Stimulated activated memory B cell treated with anti-CD40 and anti-IgM and Interleukin-4, amounts not matched to agents 10 μg/mL and 1 μg/mL and 100 μg/mL, for 72 hours (primary cell): ENCODE measurements at places on chromosomes 6 and 20.

DNA sequence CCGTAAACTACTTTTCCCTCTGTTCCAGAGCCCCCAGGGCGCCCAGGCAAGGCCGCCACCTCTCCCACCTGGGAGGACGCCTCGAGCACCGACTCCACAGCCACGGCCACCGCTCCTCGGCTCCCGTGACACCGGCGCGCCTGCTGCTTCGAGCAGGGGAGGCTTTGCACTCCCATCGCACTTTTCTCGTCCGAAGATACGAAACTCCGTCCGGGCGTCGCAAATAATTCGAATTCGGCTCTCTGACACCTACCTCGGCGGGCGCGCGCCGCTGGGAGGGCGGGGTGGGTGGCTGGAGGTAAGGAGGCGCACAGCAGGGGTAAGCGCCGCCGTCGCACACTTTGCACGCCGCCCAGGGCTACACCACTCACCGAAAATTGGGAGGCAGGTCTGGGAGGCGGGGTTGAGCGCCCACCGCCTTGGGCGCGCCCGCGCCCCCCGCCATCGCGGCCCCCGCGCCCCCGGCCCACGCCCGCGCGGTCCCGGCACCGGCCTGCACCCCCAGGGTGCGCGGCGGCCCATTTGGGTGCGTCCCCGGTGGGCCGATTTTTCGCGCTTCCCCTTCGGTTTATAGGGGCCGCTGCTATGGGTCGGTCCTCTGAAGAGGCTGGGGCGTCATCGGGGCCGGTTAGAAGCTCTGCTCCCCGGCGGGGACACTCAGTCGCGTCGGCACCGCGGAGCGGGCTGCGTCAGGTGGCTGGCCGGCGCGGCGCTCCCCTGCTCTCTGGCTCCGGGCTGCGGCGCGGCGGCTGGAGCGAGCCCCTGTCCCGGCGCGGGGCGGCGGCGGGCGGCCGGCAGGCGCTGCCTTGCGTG, 36.2 kb downstream of the GNAS start:
- peak; percentile 71 for ATAC-seq

- ATAC-seq = no peak
Measured at GRCh38 chr20:36865861-36866149, 10.1 kb upstream of the TLDC2 start.

DNA sequence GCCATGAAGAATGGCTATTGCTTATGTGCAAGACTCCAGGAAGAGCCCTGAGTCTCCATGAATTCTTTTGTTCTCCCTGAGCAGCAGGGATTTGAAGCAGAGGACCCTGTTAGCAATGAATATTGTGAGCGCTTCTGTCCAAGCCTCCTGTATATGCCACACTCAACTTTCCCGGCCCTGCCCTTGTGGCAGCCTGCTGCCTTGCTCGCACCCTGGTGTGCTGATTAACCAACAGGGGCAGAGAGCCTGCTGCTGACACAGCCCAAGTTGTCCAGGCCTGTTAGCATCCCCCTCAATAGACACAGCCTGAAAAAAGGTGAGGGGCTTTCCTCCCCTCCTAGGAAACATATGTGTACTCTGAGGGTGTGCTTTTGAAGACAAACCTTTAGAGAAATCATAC, 131.4 kb downstream of the BMP2 start:
- ATAC-seq = no peak

DNA sequence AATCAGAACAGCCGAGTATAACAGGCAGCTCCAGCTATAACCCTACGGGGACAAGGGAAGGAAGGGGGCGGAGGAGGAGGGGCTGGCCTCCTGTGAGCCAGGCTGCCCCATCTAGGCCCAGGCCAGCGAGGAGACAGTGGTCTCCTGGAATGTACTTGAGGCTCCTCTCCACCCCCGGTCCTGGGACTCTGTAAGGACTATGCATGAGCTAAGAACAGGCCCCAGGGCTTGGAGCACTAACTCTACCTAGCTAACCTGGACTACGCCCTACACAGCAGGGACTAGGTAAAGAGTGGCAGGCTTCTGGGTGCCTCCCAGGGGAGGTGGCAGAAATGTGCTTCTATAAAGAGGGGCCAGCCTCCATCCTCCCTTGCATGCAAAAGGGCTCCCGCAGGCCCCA, 8.9 kb downstream of the KCNK15 start:
- no peak for ATAC-seq

- no peak for ATAC-seq
Measured at GRCh38 chr20:63773571-63774241, 34.1 kb downstream of the SLC2A4RG start.

DNA sequence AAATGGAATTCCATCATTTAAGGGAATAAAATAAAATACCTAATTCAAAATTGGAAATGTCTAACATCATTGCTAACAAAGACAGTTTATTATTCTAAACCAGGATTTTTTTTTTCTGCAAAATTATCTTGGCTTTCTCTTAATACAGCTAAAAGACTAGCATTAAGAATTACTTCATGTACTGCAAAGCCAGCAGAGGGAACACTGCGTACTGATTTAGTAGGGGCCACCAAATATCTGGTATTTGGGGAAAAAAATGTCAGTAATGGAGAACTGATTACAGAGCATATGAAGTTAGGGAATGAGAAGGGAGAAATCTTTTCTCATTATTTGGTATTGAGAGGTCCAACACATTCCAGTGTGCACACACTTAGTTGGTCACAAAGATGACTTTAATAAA, 3.2 kb upstream of the SOX4 start:
- no peak for ATAC-seq

DNA sequence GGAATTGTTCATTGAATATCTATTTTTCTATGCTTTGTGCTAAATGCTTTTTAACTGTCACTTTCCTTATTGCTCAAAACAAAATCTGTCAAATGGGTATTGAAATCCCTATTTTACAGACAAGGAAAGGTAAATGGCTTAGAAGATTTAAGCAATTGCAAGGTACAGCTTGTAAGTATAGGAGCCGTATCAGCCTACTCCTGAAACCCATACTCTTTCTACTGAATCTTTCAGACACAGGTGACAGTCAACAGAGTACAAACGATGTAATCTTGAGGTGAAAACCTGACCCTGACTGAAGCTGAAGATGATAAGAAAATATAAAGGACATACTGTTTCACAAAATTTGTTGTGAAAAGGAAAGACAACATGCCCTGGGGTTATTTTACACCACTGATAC, 7.0 kb upstream of the COX7A2 start:
- ATAC-seq = no peak

DNA sequence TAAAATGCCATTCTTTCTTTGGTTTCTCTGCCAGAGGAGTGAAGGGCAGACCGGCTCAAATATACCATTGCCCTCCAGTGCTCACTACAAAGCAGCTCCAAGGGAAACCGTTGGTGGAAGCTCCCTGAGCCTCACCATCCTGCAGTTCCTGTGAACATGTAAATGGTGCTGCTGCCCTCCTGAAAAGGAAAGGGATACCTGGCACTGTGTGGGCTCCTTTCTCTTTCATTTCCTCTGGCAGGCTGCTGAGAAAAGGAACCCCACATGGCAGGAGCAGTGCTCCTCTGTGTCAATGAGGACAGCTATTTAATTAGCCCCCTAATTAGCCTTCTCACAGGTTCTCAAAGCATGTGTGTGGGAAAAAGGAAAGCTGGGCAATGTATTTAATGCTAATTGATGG, 142.5 kb downstream of the KLHL32 start:
- ATAC-seq = no peak

DNA sequence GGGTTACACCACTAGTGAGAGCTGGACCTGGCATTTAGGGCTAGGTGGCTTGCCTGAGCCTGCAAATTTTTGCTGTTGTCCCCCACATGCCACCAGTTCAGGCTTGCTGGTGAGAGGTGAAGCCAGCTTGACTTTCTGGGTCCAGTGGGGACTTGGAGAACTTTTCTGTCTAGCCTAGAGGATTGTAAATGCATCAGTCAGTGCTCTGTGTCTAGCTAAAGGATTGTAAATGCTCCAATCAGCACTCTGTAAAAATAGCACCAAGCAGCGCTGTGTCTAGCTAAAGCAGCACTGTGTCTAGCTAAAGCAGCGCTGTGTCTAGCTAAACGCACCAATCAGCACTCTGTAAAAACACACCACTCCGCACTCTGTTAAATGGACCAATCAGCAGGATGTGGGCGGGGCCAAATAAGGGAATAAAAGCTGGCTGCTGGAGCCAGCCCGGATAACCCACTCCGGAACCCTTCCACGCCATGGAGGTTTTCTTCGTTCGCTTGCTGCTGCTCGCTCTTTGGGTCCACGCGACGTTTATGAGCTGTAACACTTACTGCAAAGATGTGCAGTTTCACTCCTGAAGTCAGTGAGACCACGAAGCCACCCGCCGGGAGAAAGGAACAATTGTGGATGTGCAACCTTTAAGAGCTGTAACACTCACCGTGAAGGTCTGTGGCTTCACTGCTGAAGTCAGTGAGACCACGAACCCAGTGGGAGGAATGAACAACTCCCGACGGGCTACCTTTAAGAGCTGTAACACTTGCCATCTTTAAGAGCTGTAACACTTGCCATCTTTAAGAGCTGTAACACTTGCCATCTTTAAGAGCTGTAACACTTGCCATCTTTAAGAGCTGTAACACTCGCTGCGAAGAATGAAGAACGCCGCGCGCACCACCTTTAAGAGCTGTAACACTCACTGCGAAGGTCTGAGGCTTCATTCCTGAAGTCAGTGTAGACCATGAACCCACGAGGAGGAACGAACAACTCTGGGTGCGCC, 27.3 kb downstream of the GMPR start:
- no peak for ATAC-seq

DNA sequence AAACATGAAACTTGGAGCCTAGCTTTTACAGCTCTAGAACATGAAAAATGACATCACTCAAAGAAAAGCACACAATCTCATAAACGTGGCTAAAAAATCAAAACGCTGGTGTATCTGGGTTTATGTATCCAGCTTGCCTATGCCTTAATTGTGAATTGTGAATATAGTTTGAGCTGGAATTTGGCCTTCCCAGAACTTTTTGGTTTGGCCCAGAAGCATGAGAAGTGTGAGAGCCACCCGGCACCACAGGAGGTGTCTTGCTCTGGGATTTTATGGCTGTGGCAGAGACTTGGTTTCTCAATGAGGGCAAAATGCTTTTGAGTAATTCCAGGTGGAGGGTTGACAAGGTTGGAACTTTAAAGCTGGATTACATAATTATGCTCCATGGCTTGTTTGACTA, 69.2 kb downstream of the TIAM2 start:
- ATAC-seq = no peak

DNA sequence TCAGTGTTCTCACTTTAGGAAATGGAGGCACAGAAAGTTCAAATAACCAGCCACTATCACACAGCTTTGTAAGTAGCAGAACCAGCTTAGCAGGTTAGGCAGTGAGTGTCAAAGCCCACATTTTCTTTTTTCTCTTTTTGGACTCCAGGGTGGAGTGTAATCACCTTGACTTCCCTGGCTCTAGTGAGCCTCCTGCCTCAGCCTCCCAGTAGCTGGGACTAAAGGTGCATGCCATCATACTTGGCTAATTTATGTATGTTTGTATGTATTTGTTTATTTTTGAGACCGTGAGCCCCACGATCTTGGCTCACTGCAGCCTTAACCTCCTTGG, 7.8 kb upstream of the NCOA3 start:
- ATAC-seq = no peak

DNA sequence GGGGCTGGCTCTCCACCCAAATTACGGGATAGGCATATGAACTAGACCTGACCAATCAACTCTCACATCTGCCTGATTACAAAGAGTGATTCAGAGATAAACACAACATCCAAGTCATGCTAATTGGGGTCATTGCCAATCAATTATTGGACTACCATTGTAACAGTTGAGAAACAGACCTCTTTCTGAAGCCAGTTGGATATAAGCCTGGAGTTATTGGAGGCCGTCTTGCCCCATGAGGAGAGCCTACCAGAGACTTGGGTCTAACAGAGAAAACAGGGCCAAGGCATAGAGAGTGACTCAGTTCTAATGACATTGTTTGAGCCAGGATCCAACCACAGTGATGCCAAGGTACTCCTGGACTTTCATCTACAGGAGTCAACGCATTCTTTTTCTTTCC, 39.4 kb upstream of the HIVEP2 start:
- ATAC-seq = no peak

- ATAC-seq = no peak
Measured at GRCh38 chr6:73743081-73743480, 47.1 kb downstream of the CD109 start.

- no peak for ATAC-seq
Measured at GRCh38 chr20:4056880-4057279, 41.5 kb upstream of the RNF24 start.

- peak; percentile 51 for ATAC-seq
Measured at GRCh38 chr6:36615018-36615761, 21.0 kb downstream of the SRSF3 start.

DNA sequence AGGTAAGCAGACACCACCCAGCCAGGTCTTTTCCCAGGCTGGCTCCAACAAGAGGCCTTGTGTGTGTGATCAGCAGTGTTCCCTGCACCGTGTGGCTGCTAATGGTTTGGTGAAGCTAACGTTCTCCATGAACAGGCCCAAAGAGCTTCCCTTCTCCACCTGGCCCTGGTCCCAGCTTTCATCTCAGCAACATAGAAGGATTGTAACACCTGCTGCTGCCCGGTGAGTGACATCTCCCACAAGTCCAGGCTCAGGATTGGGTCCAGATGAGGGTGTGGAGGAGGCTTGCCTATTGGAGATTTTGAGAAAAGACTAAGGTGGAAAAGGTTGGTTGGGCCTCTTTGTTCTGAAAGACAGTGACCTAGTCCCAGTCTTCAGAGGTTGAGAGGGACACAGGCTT, 89.6 kb downstream of the TMEM242 start:
- no peak for ATAC-seq

DNA sequence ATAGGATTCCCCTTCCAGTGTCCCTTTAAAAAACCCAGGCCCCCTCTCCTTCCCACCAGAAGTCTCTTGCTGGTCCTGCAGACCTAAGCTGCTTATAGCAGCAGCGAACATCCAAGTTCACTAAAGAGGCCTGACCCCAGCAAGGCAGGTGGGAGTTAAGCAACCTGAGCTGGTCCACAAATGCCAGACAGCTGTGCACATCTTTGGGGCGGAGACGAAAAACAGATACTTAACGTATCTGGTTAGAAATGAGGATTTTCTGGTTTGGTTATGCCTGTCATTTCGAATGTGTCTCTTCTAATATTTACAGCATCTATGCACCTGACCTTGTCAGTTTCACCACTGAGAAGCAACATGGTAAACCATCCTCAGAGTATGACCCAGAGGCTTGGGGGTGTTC, 87.8 kb downstream of the SLC2A10 start:
- ATAC-seq = no peak

- no peak for ATAC-seq
Measured at GRCh38 chr6:167122827-167123657, at the start of gene CCR6. Gene CCR6, plus strand, starts transcription at chr6:167123096. Its CDS starts 13,039 bp downstream, at chr6:167136135.

GRCh38 chr6:100469101-100469859, 4.6 kb upstream of the SIM1 start:
- no peak for ATAC-seq

DNA sequence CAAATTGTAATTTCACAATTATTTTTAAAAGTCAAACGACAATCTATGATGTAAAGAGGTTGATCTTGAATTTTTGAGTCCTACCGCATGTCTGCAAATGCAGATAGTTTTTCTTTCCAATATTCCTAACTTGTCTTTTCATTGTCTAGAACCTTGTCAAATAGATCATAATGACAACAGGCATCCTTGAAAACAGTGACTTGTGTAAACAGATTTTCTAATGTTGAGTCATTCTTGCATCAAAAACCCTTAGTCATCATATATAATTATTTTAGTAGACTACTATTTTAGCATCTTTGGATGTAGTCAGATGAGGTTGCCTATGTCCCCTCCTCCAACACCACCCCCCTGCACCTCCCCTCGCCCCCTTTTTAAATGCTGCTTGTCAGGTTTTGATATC, 43.8 kb downstream of the BMP6 start:
- no peak for ATAC-seq

- no peak for ATAC-seq
Measured at GRCh38 chr6:150072201-150072600, 3.3 kb upstream of the ULBP3 start.

GRCh38 chr6:109486068-109486467, 3.0 kb upstream of the ZBTB24 start:
- ATAC-seq = no peak

- no peak for ATAC-seq
Measured at GRCh38 chr20:25394996-25395395, 4.4 kb upstream of the ABHD12 start.
